ENCODE measurements at places on chromosomes 2 and 18.
A peak's percentile ranks its signal among the peaks of the same experiment; 100 is the strongest.

GRCh38 chr2:173101687-173102086 lies 26.0 kb downstream of the MAP3K20 start:
- DNase-seq: no peak

GRCh38 chr18:45566025-45566740 lies 49.1 kb upstream of the SLC14A2 start:
- peak; percentile 3 for DNase-seq

DNA sequence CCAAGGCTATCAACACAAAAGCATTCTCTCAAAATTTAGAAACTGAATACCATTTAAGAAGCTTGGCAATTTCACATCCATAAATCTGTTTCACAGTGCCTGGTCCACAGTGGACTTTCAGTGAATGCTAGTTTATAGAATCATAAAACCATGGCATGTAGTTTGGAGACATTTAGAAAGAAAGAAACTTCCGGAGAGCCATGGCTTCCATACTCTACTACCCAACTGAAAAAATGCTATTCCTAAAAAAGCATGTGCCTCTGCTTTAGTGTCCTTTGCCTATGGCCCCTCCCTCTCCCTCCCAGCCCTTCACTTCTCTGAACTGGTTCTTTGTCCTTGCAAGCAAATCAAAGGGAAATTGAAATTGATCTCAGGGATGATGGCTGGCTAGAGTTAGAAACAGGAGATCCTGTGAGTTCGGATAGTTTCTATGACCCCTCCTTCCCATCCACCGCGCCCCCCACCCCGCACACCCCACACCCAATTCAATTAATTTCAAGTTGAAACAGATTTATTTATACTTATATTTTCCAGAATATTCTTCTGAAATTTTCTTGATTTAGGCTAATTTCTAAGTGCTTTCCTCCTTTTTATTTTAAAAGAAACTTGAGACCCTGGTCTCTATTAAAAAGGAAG lies 248.3 kb downstream of the TRIB2 start:
- DNase-seq: no peak

DNA sequence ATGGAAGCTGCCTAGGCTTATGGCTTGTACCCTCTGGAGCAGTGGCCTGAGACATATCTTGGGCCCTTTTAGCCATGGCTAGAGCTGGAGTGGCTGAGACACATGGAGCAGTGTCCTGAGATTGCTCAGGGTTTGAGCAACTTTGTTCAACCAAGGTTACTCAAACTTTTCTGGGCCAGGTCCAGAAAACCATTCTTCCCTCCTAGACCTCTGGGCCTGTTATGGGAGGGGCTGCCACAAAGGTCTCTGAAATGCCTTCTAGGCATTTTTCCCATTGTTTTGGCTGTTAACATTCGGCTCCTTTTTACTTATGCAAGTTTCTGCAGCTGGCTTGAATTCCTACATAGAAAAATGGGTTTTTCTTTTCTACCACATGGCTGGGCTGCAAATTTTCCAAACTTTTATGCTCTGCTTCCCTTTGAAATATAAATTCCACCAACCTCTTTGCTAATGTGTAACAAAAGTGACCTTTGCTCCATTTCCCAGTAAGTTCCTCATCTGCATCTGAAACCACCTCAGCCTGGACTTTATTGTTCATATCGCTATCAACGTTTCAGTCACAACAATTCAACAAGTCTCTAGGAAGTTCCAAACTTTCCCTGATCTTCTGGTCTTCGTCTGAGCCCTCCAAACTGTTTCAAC lies 84.9 kb upstream of the MAP4K3 start:
- no peak for DNase-seq

GRCh38 chr2:21376864-21377263 lies 253.1 kb downstream of the TDRD15 start:
- DNase-seq: no peak

- no peak for DNase-seq
These were observed 4.6 kb upstream of the BOK start for GRCh38 chr2:241553981-241554380.

GRCh38 chr2:10890706-10891270 lies 20.9 kb upstream of the KCNF1 start:
- no peak for DNase-seq

DNA sequence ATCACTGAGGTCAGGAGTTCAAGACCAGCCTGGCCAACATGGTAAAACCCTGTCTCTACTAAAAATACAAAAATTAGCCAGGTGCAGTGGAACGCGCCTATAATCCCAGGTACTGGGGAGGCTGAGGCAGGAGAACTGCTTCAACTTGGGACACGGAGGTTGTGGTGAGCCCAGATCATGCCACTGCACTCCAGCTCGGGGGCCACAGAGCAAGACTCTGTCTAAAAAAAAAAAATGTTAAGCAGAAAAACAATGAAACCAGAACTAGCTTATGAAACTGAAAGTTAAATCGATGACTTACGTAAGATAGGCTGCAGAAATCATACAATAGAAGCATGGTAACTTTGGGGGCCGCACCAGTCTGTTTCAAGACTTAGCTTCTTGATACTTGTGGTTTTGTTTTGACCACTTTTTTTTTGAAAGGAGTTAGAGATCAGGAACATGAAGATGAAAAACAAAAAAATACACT lies 6.2 kb upstream of the GPR155 start:
- DNase-seq: no peak

- DNase-seq: no peak
These were observed 583.6 kb downstream of the IRS1 start for GRCh38 chr2:226215902-226216503.

GRCh38 chr2:28414583-28414982 lies 21.9 kb downstream of the FOSL2 start:
- no peak for DNase-seq

GRCh38 chr18:65631766-65632165 lies 119.0 kb upstream of the CDH7 start:
- no peak for DNase-seq

DNA sequence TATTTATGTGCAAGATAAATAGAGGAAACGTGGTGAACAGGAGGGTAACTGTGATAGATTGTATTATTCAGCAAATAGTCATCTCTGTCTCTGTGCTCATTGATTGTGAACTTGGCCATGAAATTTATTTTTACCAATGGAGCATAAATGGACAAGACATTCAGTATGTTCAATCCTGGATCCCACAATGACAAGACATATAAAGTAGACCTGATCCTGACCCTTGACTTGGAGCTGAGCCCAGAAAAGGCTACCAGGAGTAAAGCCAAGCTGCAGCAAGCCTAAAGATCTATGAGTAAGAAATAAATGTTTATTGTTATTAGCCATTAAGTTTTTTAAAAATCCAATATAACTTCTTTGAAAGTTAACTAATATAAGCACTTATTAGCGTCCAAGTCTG lies 531.2 kb downstream of the PIK3C3 start:
- no peak for DNase-seq

DNA sequence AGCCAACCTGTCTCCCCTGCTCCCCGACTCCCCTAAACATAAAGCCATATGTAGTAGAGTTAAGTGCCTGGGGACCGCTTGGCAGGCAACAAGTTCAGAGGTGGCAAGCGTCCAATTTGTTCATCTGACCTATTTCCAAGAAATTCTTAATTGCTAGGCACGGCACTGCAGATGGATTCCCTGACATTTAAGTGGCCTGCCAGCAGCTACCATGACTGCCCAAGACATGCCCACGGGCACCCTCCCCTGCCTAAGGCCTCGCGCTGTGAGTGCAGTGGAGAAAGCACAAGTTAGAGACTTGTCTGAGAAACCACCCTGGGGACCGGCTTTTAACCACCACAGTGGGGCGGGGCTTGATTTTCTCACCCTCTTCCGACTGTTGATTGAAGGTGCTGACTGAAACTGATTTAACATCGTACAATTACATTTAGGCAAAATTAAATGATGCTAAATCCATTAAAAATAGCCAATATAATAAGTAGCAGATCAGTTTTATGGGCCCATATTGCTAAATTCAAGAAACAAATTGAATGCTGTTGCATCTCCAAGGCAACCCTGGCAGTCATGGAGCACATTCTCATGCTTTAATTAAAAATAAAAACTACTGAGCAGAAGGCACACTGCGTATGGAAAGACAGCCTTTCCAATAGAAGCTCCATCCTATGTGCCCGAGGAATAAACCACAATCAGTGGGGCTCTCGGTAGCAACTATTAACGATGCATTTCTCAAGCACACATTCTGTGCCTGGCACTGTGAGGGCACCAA lies 163.6 kb upstream of the ACAA2 start:
- DNase-seq: no peak

- DNase-seq: no peak
These were observed 10.5 kb downstream of the C1QL2 start for GRCh38 chr2:119147776-119148715.

- DNase-seq: no peak
These were observed 189.6 kb downstream of the LRP1B start for GRCh38 chr2:141941210-141941714.

DNA sequence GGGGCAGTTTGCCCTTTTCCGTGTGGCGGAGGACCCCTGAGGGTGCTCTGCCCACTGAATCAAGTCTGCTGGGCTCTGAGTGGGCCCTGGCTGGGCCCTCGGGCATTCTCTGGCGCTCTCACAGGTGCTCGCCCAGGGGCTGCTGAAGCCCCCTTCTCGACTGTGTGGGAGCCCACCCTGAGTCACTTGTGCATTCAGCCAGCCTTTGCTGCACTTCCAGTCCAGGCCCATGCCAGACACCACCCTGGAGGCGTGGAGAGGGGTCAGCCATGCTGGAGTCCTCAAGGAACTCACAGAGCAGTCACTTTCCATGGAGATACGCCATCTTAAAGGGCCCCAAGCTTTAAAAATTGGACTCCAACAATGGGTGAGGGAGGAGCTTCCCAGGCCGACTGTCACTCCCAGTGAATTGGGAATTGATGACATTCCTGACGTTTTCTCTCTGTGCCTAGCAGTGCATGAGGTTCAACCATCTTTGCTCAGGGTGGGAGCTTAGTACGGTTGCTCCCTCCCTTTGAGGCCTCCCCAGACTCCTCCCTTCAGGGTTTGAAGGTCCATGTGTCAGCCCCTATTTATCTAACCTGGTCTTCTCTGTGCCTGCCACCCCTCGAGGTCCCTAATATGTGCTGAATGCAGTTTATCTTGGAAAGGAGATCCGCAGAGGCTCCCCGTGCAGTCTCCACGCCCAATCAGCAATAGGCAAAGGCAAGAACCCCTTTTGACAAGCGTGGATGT lies 71.8 kb upstream of the HS6ST1 start:
- DNase-seq: no peak

GRCh38 chr18:2707551-2708168 lies 52.1 kb downstream of the SMCHD1 start:
- no peak for DNase-seq

DNA sequence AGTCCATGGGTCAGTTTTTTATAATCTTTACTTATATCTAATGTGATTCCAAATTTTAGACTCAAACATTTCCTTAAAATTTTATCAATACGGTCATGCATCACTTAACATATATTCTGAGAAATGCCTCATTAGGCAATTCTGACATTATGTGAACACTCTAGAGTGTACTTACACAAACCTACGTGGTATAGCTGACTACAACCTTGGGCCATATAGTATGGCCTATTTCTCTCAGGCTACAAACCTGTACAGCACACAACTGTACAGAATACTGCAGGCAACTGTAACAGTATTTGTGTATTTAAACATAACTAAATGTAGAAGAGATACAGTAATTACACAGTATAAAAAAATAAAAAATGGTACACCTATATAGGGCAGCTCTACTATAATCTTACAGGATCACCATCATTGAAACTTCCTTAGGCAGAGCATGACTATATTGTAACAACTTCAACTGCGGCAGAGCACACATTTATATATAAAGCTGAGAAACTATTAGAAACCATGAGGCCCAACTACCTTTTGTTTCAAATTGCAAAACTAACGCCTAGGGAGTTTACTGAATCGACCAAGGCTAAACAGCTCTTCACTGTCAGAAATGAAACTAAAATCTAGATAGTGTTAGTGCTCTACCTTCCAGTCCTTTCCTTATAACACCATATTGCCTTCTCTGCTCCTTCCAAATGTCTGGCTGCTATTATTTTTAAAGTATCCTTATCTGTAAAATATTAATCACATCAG lies 6.9 kb downstream of the YES1 start:
- no peak for DNase-seq

GRCh38 chr2:24492421-24493279 lies 1.6 kb downstream of the NCOA1 start:
- no peak for DNase-seq

DNA sequence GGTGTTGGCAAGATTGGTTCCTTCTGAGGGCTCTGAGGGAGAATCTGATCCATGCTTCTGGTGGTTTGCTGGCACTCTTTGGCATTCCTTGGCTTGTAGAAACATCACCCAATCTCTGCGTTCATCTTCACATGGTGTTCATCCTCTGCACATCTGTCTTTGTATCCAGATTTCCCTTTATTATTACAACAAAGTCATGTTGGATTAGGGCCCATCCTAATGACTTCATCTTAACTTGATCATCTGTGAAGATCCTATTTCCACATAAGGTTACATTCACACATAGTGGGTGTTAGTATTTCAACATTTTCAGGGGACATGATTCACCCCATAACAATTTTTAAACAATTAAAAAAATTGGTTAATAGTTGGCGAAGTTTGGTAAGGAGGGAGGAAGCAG lies 177.4 kb upstream of the CWC22 start:
- peak; percentile 76 for DNase-seq
